ENCODE measurements at places on chromosomes 6 and 20. TPM values are rescaled to one million over a fixed set of nuclear protein-coding genes. Genes with fewer than 3 reads are reported as not detected.

- DNase-seq = no peak
- H3K4me3 ChIP-seq = peak overlapping the region; percentile 94
- no peaks in the 10 kb centered on the region for H3K27me3 ChIP-seq
- H3K27ac ChIP-seq = no peak overlapping the region
These were observed 4.1 kb downstream of the RBM38 start for GRCh38 chr20:57395111-57395966.

DNA sequence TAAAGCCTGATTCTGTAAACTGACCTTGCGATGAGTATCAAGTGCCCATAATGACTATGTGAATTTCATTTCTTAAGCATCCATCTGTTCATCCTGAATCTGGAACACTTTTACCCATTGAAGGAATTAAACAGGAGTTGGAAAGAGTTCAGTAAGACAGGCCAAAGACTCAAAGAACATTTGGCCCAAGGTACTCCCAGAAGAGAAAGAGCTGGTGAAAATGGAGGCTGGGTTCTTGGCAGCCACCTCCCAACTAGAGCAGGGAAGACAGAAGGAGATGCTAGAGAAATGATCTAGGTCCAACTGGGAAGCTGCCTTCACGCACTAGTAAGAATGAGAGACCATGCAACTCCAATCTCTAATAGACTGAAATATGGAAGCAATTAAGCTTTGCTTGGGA lies 290.8 kb upstream of the RNF24 start:
- no peak overlapping the region for H3K4me3 ChIP-seq
- H3K27ac ChIP-seq = no peak overlapping the region
- no peaks in the 10 kb centered on the region for H3K36me3 ChIP-seq
- H3K4me1 ChIP-seq = no peaks in the 10 kb centered on the region
- H3K27me3 ChIP-seq = no peaks in the 10 kb centered on the region

The SDC4 gene
- 2.3 TPM for total RNA-seq

GRCh38 chr20:59485576-59486454 lies 118.5 kb upstream of the PHACTR3 start:
- no peak overlapping the region for H3K4me3 ChIP-seq
- no peaks in the 10 kb centered on the region for H3K36me3 ChIP-seq
- no peak for DNase-seq

- no peak overlapping the region for H3K4me3 ChIP-seq
- no peak overlapping the region for H3K27ac ChIP-seq
- H3K4me1 ChIP-seq = peaks cover 4% of the 10 kb centered on the region
- no peak for DNase-seq
- no peaks in the 10 kb centered on the region for H3K27me3 ChIP-seq
These were observed 11.2 kb upstream of the CLDN20 start for GRCh38 chr6:155252581-155252980.

DNA sequence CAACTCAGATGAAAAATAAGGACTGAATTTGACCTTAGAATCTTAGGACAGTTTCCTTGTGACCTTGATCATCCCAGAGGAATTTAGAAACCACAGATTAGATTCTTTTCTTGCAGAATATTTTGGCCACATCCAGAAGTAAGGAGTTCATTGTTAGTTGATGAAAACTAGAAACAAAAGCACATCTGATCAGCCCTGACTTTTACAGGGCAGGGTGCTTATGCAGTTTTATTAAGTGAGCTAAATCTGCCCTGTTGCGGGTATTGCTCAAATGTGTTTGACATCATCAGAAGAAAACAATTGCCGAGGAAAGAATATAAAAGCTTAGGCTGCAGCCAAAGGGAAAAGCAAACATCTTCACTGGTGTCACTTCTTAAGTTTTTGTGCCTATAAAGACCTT lies 100.8 kb downstream of the MTFR2 start:
- no peaks in the 10 kb centered on the region for H3K4me1 ChIP-seq
- H3K36me3 ChIP-seq = no peaks in the 10 kb centered on the region
- H3K27ac ChIP-seq = no peak overlapping the region
- no peak for DNase-seq

DNA sequence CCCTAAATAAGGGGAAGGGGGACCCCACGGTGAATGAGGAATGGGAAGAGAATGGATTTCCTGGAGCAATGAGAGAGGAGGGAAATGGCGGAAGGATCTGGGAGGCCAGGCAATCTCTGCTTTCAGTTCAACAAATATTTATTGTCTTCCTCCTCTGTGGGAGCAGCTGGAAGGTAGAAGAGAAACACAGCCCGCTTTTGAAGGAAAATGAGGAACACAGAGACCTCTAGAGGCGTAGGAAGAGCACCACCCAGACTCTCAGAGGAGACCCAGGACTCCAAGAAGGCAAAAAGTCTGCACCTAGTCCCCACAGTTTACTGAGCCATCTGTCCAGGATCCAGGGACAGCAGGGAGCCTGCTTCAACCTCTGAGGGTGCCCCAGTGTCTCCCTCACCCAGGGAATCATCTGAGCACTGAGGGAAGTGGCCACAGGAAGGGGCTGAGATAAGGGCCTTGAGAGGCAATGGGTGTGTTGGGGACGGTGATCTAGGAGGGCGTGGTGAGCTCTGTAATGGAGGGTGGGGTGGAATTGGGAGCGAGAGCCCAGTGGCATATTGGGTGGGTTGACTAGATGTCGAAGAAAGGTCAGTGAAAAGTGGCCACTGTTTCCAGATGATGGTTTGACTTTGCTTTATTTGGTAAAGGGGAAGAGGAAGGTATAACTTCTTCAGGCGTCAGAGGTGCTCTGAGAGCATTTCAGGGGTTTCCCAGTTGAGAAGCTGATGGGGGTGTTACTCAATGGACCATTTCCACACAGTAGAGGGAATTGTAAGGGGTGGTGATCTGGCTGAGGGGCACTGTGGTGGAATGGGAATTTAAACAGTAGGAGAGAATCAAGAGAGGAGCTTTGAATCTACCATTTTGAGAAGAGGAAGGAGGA lies 610 bp downstream of the PSORS1C1 start:
- H3K27me3 ChIP-seq = peaks cover 4% of the 10 kb centered on the region
- no peaks in the 10 kb centered on the region for H3K36me3 ChIP-seq
- no peak for DNase-seq
- no peak overlapping the region for H3K4me3 ChIP-seq

- no peak overlapping the region for H3K4me3 ChIP-seq
- no peaks in the 10 kb centered on the region for H3K27me3 ChIP-seq
- H3K36me3 ChIP-seq = no peaks in the 10 kb centered on the region
- no peak overlapping the region for H3K27ac ChIP-seq
- no peak for DNase-seq
These were observed 38.4 kb upstream of the SNRPB2 start for GRCh38 chr20:16691381-16691780.

DNA sequence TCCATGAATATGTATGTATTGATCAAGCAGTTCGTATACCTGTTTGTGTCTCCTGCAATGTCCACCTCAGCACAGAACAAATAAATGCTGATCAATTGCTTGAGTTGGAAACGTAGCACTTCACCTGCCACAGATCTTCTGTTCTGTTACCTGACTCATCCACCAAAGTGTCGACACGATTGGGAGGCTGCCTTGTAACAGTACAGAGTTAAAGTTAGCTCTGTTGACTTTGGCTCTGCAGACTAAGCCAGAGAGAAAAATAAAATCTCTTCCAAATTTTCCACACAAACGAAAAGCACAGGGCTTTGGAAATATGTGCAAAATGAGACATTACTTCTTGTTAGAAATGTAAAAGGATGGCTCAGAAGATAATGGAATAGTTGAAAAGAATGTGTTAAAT lies 245.4 kb downstream of the NRN1 start:
- no peak for DNase-seq
- H3K27me3 ChIP-seq = no peaks in the 10 kb centered on the region
- H3K4me3 ChIP-seq = no peak overlapping the region
- H3K36me3 ChIP-seq = no peaks in the 10 kb centered on the region
- peaks cover 7% of the 10 kb centered on the region for H3K4me1 ChIP-seq

- H3K4me1 ChIP-seq = peaks cover 10% of the 10 kb centered on the region
- peaks cover 9% of the 10 kb centered on the region for H3K27me3 ChIP-seq
- no peak overlapping the region for H3K27ac ChIP-seq
- DNase-seq = no peak
These were observed 12.2 kb downstream of the DUSP15 start for GRCh38 chr20:31857861-31858759.

The SMIM26 gene
- total RNA-seq = 90.0 TPM

DNA sequence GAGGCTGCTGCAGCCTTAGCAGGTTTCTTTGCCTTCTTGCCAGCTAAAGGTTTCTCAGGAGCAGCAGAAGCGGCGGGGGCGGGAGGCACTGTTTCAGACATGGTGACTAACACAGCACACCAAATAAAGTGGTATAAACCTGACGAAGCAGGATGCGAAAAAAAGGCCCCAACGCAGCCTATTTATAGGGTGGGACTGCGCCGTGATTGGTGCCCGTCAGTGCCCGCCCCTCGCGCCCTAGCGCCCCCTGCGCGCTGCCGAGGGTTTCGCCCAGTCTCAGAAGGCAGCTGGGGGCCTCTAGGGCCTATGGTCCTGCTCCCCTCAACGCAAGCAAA lies 55.0 kb downstream of the TRIM38 start:
- H3K27ac ChIP-seq = no peak overlapping the region
- H3K27me3 ChIP-seq = no peaks in the 10 kb centered on the region
- H3K36me3 ChIP-seq = no peaks in the 10 kb centered on the region
- no peak for DNase-seq
- no peak overlapping the region for H3K4me3 ChIP-seq
- peaks cover 4% of the 10 kb centered on the region for H3K4me1 ChIP-seq

All from GM12878 (cell line).